ENCODE measurements at places on chromosomes 4 and X. TPM values are rescaled to one million over a fixed set of nuclear protein-coding genes. Genes with fewer than 3 reads are reported as not detected.
A peak's percentile ranks its signal among the peaks of the same experiment; 100 is the strongest.

Gene HTN3
- total RNA-seq: 0.98 TPM

- DNase-seq: no peak
Measured at GRCh38 chr4:8469550-8469949, 29.0 kb downstream of the TRMT44 start.

- DNase-seq: no peak
Measured at GRCh38 chr4:165059386-165059785, 5.7 kb downstream of the TRIM75 start.

DNA sequence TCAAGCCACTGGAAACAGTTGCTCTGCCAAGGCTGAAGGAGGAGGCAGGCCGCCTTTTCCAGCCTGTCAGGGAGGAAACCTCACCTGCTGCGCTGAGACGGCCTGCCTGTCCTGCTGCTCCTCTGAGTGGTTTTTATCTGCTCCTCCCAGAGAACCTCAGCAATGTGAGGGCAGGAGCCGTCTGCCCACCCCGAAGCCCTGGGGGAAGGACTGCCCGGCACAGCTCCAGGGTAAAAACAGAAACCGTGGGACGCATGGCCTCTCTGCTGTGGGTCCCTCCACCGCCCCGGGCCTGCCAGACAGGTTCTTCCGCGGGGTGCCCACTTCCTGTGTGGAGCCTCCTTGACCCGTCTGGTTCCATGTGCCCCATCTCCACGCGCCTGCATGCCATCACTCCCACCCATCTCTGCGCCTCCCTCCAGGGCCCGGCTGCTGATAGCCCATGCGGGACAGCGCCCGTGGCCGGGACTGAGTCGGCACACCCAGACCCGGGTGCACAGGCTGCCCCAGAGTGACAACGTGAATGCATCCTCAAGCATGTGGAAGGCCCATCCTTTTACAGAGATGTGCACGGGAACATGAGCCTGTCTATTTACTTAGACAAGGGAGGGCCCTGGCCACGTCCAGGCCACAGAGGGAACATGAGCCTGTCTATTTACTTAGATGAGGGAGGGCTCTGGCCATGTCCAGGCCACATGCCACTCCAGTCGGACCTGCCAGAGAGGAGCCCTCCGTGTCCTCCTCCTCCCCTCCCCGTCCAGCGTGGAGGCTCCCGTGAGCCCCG lies 4.0 kb upstream of the SLC49A3 start:
- no peak for DNase-seq

DNA sequence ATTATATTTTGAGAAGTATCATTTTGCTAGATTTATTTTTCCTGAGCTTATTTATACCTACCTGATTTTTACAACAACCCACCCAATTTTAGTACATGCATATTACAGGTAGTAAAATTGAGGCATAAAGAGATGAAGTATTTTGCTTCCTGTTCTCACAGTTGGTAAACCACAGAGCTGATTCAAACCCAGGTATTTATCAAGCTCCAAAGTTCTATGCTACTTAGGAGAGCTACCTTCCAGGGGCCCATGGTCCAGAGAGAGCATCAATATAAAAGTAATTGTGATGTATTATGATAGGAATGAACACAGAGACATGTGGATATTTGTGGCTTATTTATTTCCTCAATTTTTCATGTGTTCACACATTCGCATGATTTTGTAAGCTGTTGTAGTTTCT lies 20.2 kb upstream of the GBA3 start:
- no peak for DNase-seq

Gene PDGFRA
- total RNA-seq: 18.0 TPM

Gene NOX1
- not detected for total RNA-seq

Gene TSPAN7
- total RNA-seq: 0.12 TPM

GRCh38 chr4:88600176-88600838 lies 8.0 kb downstream of the HERC3 start:
- DNase-seq: peak; percentile 64

DNA sequence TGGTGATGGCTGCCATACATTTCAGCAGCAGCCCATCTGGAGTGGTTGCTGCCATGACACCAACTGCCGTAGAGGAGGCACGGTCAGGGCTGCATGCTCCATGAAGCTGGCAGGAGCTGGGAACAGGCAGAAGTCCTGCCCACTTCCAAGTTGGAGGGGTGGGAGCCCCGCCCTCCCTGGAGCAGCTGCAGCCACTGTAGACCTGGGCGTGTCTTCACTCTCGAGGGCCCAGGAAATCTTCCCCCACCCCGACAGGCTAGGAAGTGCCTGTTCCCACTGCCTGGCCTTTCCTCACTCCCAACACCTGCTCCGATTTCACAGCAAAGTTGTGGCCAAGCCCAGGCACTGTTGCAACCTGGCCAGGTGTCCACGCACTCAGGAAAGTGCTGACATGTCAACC lies 42.3 kb downstream of the NALF2 start:
- DNase-seq: no peak

DNA sequence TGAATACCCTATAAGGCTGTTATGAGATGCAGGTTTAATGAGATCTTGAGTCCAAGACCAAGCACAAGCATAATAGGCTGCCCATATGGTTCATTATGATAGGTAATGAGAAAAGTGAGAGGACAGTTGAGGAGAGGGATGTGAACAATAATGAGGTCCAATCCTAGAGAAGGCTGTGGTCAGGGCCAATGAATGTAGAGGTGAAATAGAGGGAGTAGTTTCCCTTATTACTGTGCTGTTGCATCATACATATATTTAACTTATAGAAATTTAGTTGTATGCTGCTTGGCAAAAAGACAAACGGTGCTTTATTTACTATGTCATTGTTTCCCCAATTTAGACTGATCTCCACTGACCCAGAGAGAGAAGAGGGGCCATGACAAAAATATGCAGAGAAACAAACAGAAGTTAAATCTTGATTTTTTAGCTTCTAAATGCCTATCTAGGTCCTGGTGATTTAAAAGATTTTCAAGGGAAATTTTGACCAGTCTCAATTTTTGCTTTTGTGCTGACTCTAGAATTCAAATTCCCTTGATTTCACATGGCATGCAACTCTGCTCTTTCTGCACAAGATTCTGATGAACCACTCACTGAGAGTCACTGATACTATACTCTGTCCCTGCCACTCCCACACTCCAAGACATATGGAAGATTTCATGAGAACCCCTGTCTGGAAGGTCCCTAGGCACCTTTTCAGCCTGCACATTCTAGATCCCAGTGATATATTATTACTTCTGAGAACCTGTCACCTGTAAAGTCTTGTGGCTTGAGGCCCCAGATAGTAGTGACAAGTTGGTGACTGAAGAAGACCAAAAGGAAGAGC lies 159.7 kb downstream of the VSIG4 start:
- DNase-seq: no peak

Gene MTMR8
- total RNA-seq: 0.24 TPM

GRCh38 chrX:7086384-7086783 lies 61.1 kb upstream of the STS start:
- DNase-seq: peak; percentile 57

DNA sequence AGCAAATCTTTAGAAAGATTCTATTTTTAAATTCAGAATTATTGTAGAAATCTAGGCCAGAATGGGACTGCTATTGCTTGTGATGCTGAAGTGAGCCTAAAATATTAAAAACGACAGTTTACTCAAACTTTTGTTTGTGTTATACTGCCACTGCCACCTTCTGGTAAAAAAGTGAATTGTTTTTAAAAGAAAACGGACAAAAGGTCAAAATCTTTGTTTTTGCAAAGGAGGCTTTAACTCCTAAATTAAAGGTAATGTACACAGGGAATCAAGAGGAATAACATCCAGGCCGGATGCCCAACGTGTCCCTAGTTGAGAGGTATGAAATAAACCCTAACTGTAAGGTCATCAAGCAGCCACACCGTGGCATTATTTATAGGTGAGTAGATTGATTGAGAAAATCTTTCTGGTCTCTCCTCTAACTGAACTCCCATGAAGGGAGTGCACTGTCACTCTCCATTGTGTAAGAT lies 338.3 kb upstream of the GALNT7 start:
- peak; percentile 5 for DNase-seq
